Activated B cell treated with CpG ODN at 0.5 μM for 24 hours (primary cell): ENCODE measurements at places on chromosomes 11 and 22. TPM values are rescaled to one million over a fixed set of nuclear protein-coding genes. Genes with fewer than 3 reads are reported as not detected.

Gene DBX1
- not detected in 2 replicates for total RNA-seq

Gene KCNJ5
- not detected in 2 replicates for total RNA-seq

GRCh38 chr11:17298302-17298701 is 21.8 kb downstream of the NUCB2 start:
- no peak for DNase-seq
- H3K4me1 ChIP-seq: no peaks in the 10 kb centered on the region
- no peaks in the 10 kb centered on the region for H3K36me3 ChIP-seq

GRCh38 chr11:65894034-65894591 is 3.6 kb downstream of the CCDC85B start:
- peak overlapping the region; percentile 78 for H3K4me3 ChIP-seq
- H3K4me1 ChIP-seq: peaks cover 46% of the 10 kb centered on the region
- no peaks in the 10 kb centered on the region for H3K36me3 ChIP-seq

- no peak overlapping the region for H3K4me3 ChIP-seq
- peaks cover 6% of the 10 kb centered on the region for H3K27me3 ChIP-seq
- no peaks in the 10 kb centered on the region for H3K4me1 ChIP-seq
Measured at GRCh38 chr11:84430661-84431060, 1144.5 kb upstream of the CCDC90B start.

- H3K4me1 ChIP-seq: peaks cover 13% of the 10 kb centered on the region
- H3K36me3 ChIP-seq: no peaks in the 10 kb centered on the region
- peaks cover 26% of the 10 kb centered on the region for H3K27me3 ChIP-seq
- DNase-seq: no peak
- peak overlapping the region; percentile 67 for H3K4me3 ChIP-seq
Measured at GRCh38 chr11:1547467-1548098, 24.5 kb downstream of the DUSP8 start.
